ENCODE measurements at places on chromosomes 3 and 15.
A peak's percentile ranks its signal among the peaks of the same experiment; 100 is the strongest.

DNA sequence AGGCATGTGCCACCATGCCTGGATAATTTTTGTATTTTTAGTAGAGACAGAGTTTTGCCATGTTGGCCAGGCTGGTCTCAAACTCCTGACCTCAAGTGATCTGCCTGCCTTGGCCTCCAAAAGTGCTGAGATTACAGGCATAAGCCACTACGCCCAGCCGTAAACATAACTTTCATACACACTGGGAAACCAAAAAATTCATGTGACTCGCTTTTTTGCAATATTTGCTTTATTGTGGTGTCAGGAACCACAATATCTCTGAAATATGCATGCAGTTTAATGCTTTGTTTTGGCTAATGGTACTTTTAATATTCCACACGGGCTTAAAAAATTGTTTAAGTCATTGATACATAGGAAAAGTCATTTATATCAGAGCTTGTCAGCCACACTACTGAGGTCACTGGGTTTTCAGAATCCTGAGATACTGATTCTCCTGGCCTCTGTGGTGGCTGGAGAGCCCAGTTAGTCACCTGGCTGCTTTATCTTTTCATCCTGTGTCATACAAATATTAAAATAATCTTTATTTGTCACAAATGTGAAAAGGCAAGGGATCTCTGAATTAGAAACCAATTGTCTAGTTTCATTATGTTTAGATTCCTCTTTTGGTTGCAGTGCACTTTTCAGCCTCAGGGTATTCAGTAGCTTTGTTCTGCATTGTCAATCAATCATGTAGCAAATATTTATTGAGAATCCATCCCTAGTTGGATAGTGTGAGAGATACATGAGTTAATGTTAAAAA is 10.0 kb downstream of the TMEM62 start:
- no peak for DNase-seq

GRCh38 chr15:79924379-79924778 is 27.6 kb upstream of the MTHFS start:
- no peak for DNase-seq

DNA sequence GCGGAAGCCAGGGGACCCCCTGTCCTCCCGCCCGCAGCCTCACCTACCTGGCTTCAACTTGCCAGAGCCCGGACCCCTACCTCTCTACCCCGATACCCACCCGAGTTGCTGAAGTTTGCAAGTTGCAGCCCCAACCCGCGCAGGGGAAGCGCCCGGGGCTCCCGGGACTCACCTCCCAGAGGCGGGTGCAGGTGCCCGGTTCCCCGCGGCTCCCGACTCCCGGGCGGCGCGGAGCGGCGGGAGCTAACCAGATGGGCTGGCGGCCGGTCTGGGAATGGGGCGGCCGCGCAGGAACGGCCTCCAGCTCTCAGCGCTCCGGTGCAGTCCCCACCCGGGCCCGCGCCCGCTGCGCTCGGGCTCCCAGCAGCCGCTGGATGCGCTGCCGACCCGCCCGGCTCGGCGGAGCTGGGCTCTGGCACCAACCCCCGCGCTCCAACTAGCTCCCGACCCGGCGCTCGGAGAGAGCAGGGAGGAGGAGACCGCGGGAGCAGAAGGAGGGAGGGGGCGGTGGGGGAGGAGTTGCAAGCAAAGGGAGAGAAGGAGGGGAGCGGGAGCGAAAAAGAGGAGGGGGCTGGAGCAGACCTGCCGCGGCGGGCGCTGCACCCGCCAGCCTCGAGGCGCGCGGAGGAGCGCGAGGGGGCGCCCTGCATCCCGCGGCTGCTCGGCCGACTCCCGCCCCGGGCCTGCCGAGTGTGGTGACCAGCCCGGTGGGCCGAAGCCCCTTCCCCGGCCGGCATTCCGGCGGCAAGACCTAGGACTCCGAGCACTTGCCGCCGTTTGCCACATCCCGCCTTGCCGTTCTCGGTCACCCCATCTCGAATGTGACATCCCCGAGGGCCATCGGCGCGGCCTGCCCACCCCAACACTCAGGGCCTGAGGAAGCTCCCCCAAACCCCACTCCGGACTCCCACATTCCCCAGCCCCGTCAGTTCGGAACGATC is at the start of gene SEMA5B:
Gene SEMA5B (minus strand): TSS at position 472 of the 941 bp plus-strand sequence. CDS start 66,500 bp downstream, outside the sequence.
- DNase-seq, result peak; percentile 50

GRCh38 chr3:3027976-3028567 is 82.1 kb downstream of the IL5RA start:
- no peak for DNase-seq

- DNase-seq, result no peak
Measured at GRCh38 chr15:47870300-47870955, 153.1 kb downstream of the SEMA6D start.

GRCh38 chr3:187382609-187383151 is 14.5 kb downstream of the RTP4 start:
- DNase-seq, result no peak

DNA sequence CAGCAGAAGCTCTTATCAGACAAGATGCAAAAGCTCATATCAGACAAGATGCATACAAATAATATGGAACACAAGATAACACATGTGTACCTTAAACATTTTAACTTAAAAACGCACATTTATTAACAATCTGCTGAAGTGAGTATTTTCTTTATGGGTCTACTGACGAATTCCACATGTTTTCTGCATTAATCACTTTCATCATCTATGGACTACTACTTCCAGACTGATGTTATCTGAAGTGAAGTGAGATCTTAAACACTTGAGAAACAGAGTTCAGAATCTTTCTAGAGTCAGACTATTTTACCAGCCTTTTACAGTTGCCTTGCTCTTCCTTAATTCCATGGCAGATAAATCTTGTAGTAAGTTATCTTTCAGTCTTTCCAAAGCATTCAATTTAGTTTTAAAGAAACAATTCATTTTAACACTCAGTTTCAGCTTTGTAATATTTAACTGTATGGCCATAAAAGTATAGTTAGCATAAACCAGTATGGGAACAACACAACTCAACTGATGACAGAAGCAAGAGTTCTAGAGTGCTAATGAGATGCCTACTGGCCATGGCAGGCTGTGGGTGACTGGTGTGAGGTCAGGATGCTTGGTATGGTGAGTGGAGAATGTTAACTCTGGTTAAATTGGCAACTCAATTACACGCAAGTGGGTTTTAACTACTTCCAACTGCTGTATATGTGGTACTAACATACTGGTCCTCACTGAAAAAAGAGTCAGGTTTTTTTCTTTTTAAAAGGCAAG is 9.8 kb downstream of the CMTM6 start:
- no peak for DNase-seq

- no peak for DNase-seq
Measured at GRCh38 chr3:157368171-157368570, 68.5 kb upstream of the PTX3 start.

GRCh38 chr15:65957451-65957850 is 88.2 kb downstream of the RAB11A start:
- no peak for DNase-seq

- DNase-seq, result peak; percentile 37
Measured at GRCh38 chr3:98733053-98733811, 29.9 kb upstream of the ST3GAL6 start.

DNA sequence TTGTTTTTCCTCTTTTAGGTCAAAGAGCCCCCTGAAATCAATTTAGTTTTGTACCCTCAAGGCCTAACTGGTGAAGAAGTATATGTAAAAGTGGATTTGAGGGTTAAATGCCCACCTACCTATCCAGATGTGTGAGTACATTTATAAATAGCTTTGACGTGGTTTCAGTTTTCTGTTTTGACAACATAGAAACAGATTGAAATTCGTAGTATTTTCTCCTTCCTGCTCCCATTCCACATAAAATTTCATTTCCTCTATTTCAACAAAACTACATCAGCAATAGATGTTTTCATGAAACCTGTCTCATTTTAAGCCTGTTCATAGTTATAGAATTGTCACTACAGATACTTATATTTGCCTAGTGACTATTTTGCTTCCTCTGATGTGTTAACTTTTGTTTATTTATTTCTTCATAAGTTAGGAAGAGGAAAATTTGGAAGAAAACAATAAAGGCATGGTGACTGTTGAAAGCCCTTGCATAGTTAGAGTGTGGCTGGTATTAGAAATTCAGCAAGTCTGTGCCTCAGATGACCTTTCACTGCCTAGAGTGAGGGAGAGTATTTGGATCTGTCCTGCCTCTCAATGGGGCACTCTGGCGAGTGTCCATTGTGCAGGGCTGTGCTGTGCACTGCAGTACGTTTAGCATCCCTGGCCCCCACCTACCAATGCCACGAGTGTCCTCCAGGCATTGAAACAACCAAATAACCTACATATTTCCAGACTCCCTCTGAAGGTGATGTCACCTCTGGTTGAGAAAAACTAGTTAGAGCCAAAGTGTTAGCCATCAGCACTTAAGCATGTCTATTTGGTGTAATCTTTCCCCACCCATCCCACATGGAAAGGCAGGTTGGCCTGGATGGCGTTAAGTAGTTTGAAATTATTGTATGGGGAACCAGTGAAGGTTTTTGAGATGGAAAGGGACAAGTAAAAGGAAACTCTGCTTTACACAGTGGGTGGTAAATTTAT is 5.9 kb downstream of the EIF2AK4 start:
- no peak for DNase-seq

GRCh38 chr3:15120986-15121385 is 22.0 kb upstream of the RBSN start:
- DNase-seq, result no peak

DNA sequence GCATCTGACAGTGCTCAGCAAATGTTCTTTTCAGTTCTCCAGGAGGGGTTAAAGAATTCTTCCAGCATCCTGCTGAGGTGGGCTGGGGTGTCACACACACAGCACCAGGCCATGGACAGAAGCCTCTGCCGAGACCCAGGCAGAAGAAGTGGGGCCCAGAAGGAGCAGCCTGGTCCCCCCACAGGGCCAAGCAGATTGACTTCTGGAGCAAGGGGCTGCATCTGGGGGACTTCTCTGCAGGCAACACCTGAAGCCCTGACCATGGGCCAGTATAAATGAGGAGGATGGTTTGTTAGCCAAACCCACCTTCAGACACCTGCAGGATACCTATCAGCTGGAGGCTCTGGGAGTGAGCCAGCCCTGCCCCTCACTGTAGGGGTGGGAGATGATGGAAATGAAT is 16.2 kb upstream of the TMEM40 start:
- no peak for DNase-seq

GRCh38 chr3:34969513-34969912 is 669.8 kb upstream of the ARPP21 start:
- no peak for DNase-seq

- no peak for DNase-seq
Measured at GRCh38 chr15:85718271-85718971, 76.3 kb downstream of the KLHL25 start.

- no peak for DNase-seq
Measured at GRCh38 chr3:33007776-33008175, 56.3 kb downstream of the CCR4 start.

GRCh38 chr3:144499001-144499930 is 527.6 kb downstream of the DIPK2A start:
- no peak for DNase-seq

DNA sequence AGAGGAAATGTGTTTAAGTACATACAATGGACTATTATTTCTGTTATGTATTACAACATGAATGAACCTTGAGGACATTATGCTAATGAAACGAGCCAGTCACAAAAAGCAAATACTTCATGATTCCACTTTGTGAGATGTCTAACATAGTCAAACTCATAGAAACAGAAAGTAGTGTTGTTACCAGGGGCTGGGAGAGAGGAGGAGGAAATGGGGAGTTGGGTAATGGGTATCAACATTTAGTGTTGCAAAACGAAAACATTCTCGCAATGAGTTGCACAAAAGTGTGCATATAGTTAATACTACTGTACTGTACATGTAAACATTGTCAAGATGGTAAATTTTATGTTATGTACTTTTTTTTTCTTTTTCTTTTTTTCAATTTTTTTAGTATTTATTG is 194.3 kb downstream of the IL5RA start:
- DNase-seq, result no peak
